WTC11 (cell line): ENCODE measurements at places on chromosomes 7 and 10. TPM values are rescaled to one million over a fixed set of nuclear protein-coding genes. Genes with fewer than 3 reads are reported as not detected.

Gene NPM3
- total RNA-seq: 223 to 260 TPM (median 229 TPM) in 3 replicates

Gene OTUD1
- total RNA-seq: 7.9 to 9.8 TPM (median 9.0 TPM) in 3 replicates

Gene TMEM140
- total RNA-seq: 0.11 to 0.14 TPM in 2 of 3 replicates, not detected in the other

Gene NEUROG3
- 1.9 to 2.4 TPM (median 2.0 TPM) in 3 replicates for total RNA-seq

Gene LDB3
- 0.42 to 0.96 TPM (median 0.46 TPM) in 3 replicates for total RNA-seq

Gene CYP3A4
- 0.32 to 0.50 TPM (median 0.33 TPM) in 3 replicates for total RNA-seq

Gene TMEM213
- 0.11 to 0.18 TPM (median 0.11 TPM) in 3 replicates for total RNA-seq

Gene CPN1
- total RNA-seq: 0.42 to 0.69 TPM (median 0.66 TPM) in 3 replicates

Gene TMEM236
- total RNA-seq: 0.04 TPM in 1 of 3 replicates, not detected in the others

Gene ARHGAP22
- 8.2 to 8.6 TPM (median 8.3 TPM) in 3 replicates for total RNA-seq

Gene PALD1
- total RNA-seq: 36.1 to 43.6 TPM (median 38.5 TPM) in 3 replicates

Gene SPOCK2
- total RNA-seq: 4.0 to 4.7 TPM (median 4.1 TPM) in 3 replicates

Gene NRCAM
- 2.6 to 2.9 TPM (median 2.7 TPM) in 3 replicates for total RNA-seq

Gene CHST15
- 7.9 to 10.7 TPM (median 9.1 TPM) in 3 replicates for total RNA-seq

Gene SLC13A1
- total RNA-seq: 0.04 TPM in 1 of 3 replicates, not detected in the others

Gene TWIST1
- 0.23 to 0.37 TPM in 2 of 3 replicates, not detected in the other for total RNA-seq

Gene GLI3
- 41.0 to 46.2 TPM (median 42.1 TPM) in 3 replicates for total RNA-seq

Gene KCND2
- total RNA-seq: 4.6 to 6.7 TPM (median 6.2 TPM) in 3 replicates

Gene OR2A7
- 6.3 to 9.9 TPM (median 9.4 TPM) in 3 replicates for total RNA-seq
